ENCODE measurements at places on chromosomes 7 and 10. TPM values are rescaled to one million over a fixed set of nuclear protein-coding genes. Genes with fewer than 3 reads are reported as not detected.
A peak's percentile ranks its signal among the peaks of the same experiment; 100 is the strongest.

DNA sequence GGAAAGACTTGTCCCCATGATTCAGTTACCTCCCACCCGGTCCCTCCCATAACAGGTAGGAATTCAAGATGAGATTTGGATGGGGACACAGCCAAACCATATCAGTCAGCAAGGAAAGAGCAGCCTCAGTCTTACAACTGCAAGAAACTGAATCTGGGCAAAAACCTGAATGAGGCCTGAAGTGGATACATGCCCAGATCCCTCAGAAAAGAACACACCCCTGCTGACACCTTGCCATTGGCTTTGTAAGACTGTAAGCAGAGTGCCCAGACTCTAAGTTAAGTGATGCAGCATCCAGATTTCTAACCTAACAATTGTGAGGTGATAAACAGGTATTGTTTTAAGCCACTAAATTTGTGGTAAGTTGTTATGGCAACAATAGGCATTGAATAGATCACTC, 670.8 kb downstream of the SORCS1 start:
- no peak for DNase-seq

DNA sequence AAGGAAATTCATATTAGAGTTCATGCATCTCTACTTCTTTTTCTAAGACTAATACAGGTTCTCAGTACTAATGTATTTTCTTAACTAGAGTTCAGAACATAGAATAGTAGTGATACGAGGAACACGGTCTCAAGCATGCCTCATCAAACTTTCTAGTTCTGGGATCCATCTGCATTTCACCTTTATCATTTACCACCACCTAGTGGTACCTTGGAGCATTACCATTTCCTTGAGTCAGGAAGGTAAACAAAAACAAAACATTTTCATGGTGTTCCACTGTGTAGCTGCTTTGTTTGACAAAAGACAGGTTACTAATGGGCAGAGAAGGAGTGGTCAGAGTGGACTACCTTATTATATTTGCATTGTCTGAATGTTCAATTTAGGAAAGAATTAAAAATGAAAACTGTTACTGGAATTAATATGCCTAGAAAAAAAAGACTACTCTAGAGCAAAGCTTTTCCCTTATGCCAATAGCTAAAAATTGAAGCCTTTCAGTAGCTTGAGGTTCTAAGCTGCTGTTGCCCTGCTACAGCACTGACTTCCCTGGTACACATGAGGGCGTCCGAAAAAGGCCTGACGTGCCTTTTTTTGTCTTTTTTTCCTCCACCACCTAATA, 44.5 kb downstream of the STARD3NL start:
- DNase-seq = peak; percentile 65

DNA sequence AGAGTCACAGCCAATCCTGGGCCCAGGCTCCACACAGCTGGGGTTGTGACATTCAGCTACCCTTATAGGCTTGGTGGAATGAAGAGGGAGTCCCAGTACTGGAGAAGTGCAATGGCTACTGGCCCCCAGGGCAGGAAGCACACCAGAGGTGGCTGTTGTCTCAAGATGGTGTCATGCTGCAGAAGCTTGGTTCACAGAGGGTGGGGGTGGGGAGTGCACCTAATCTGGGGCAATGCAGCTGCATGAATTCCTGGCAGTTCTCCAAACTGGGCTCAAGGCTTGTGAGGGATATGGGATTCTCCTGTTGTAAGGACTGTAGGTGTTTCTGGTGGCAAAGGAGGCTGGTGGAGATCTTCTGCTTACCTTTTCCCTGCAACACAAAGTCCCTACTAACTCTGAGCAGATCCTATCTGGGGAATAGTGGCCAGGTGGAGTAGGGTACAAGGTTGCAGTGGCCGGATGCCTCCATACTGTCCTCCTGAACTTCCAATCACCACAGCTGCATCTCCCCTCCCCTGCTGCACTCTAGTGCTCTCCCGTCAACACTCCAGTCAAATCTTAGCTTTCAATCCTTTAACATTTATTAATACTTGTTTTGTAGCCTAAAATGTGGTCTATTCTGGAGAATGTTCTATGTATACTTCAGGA, 27.4 kb upstream of the PLA2G12B start:
- no peak for DNase-seq

- DNase-seq = no peak
These were observed 17.3 kb upstream of the MKI67 start for GRCh38 chr10:128143531-128143930.

DNA sequence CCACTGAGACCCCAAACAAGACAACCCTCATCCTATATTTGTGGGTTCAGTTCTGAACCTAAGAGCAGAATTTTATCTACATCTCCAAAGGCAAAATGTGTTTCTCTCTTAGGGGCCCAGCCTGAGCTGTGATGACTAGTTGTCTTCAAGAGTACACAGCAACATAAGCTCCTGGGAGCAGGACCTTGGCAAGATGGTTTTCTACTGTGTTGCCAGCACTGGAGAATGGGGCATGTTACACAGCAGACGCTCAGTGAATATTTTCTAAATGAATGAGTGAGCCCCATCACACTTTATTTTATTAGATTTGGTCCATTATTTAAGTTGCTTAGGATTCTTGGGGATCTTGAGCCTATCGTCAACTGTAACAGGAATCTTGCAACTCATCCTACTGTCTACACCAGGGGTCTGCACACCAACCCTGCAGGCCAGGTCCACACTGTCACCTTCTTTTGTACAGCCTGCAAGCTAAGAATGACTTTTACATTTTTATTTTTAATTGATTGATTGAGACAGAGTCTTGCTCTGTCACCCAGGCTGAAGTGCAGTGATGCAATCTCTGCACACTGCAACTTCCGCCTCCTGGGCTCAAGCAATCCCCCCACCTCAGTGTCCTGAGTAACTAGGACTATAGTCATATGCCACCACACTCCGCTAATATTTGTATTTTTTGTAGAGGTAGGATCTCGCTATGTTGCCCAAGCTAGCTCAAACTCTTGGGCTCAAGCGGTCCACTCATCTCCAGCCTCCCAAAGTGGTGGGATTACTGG, 347.1 kb downstream of the FGFR2 start:
- DNase-seq = no peak

GRCh38 chr7:82235713-82236112, 207.9 kb downstream of the CACNA2D1 start:
- DNase-seq = no peak

DNA sequence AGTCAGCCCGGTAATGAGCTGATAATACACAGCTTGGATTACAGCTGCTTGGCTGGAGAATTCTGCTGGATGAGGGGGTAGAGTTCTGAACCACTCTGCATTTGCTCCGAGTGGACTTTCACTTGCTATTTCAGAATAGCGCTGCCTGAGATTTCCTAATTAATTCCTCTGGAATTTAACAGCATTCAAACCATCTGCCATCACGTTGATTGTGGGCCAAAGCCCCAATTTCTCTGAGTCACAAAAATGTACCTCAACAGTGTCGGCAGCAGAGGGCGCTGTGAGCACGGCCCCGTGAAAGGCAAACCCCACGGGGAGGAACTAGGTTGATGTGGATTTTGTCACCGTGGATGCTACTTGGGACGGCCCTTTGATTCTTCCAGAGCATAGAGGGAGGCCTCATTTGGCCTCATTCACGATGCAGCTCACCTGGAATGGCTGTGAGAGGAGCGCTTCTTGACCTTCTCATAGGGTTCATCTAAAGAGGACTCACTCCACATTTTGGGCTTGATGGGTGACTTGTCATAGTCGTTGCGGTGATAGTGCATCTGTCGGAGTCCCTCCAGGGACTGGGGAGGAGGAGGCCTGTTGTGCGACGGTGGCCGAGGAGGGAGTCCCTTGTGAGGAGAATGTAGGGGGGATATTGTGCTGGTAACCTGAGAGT, 73.3 kb downstream of the PRPF18 start:
- DNase-seq = peak; percentile 25

DNA sequence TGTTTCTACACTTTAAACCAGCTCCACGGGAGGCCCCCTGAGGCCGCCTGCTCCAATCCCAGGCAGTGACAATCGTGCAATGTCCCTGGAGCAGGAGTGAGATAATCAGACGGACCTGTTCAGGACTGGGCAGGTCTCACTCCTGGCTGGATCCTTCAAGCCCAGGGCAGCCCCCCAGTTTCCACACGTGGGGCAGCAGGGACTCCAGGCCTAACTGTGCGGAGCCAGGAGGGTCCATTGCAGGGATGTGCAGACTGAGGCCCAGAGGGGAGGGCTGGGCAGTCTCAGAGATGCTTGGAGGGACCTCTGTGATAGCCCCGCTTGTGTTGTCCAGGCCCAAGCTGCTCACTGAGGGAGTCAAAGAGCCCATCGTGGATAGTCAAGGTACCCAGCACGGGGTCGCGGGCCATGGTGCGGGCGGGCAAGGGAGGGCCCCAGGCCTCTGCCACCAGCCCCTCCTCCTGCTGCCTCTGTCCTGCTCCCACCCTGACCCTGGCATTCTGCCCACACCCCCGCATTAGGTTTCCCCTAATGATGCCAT, 110.5 kb upstream of the KCTD7 start:
- no peak for DNase-seq

GRCh38 chr7:121385800-121386179, 10.3 kb downstream of the FAM3C start:
- no peak for DNase-seq

DNA sequence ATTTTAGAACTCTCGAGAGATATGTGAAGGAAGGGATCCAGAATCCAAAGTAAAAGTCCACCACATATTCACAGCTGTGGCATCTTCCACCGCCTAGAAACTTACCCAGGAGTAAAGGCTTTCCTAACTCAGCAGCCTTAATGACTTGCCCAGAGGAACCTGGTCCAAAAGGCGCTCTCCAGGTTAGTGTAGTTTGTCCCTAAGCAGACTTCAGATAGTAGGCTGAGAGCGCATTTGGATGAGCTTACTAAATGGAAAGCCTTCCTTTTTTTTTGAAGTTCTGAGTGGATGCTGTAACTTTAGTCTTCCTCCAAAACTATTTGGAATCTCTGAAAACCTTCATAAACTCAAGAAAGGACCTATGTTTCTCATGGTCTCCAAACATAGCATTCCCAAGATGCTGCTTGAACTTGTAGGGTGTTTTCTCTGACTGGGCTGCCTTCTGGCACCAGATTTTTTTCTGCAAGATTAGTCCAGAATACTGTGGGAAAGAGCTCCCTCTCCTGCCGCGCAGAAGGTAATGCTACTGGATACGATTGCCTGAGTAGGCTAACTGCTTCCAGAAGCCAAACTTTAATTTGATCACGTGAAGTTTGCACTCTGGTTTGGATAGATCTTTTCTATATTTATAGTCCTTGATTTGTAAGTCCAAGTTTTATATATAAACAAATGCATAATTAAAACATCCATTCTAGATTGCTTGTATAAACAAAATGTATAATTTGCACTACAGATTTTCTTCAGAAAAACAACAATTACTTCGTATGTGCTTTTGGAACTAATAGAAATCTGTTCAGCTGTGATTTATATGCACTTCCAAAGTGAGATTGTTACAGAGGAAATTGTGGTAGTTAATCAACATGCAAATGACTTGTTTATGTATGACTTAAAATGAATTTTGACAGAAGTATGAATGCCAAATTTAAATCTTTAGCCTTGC, 19.6 kb upstream of the GPR37 start:
- DNase-seq = peak; percentile 52

DNA sequence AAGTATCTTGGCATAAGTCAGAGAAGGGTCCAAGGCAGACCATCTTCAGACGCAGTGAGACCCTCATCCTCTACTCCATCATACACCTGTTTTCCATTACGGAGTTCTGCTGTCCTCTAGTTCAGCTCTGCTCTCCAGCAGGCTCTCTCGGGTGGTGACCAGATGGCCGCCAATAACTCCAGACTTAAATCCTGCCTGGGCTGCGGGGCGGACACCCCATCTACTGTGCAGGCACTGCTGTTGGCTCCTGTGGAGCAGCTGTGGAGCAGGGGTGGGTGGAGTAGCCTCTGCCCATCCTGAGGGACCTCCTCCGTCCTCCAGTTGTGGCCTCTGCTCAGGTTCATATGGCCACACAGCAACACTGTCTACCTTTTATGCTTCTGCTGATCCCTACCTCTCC, 608.1 kb downstream of the SDK1 start:
- DNase-seq = no peak

DNA sequence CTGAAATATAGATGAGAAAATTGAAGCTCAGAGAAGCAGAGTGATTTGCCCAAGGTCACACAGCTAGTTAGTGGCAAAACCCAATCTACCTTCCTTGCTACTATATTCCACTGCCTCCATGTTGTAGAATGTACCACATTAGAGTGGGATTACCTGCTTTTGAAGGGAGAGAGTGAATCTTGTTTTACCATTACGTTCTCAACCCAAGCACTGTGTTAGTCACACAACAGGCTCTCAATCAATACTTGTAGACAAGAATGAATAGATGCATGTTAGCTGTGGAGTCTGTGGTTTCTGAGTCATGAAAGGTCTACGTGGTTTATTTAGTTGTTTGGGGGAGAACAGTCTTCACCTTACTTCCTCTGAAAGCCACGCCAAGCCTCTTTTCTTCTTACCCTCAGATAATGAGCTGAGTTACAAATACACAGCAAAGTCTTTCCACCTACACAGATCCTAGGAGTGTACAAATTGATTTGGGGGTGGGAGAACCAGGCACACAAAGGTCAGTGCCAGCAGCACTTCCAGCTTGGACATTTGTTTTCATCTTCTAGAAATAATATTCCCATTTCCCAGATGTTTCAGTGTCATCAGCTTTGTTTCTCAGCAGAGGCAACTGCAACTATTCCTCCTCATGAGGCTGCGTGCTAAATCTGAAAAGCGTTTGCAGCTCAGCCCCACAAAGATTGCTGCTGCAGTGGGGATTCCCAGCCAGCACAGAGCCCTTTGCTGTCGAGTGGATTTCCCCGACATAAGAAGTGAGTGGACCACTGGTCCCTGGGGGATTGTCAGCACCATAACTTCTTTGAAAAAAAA, 71.5 kb upstream of the ADO start:
- no peak for DNase-seq

DNA sequence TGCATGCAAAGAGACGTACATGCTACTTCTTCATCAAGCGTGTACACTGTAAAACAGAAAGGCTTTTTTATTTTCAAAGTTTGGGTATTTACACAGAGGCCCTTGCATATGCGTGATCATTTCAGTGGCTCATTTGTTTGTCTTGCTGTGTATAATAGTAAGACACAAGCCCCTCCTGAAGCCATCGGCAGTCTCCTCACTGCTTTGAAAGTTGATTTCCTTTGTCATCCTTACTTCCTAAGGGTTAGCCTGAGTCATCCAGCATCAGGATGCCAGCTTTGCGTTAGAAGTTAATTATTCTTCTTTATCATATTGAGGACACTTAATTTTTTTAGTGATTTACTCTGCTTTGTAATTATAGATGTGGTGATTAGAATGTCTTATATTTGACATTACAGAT, 72.5 kb upstream of the CTBP2 start:
- no peak for DNase-seq

The CDK14 gene
- 1.2 TPM for total RNA-seq

Data from NCI-H460 (cell line).